Stimulated activated CD8-positive, alpha-beta memory T cell treated with anti-CD3 and anti-CD28 coated beads, Interleukin-4, amount 100 ng/mL, for 4 hours (primary cell): ENCODE measurements at places on chromosomes 12 and 14.

- DNase-seq: no peak
Observed at GRCh38 chr14:33490555-33490954, 460.3 kb downstream of the EGLN3 start.

- DNase-seq: no peak
Observed at GRCh38 chr12:88111074-88111652, 30.7 kb downstream of the CEP290 start.

- no peak for DNase-seq
Observed at GRCh38 chr12:26595806-26596205, 237.2 kb downstream of the ITPR2 start.

DNA sequence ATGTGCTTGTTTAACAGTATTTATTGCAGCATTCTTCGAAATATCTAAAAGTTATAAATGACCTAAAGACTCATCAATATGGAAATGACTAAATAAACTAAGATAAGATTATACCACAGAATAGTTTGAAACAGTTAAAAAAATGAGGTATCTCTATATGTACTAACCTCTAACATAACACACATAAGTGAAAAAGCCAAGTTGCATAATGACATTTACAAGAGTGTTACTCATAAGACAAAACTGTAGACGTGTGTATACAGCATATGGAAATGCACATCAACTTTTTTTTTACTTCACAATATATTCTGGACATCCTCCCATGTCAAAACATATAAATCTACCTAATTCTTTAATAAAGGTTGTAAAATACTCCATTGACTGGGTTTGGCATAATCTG lies 22.8 kb downstream of the CPM start:
- DNase-seq: no peak

GRCh38 chr14:64329149-64329548 lies 35.0 kb upstream of the ESR2 start:
- no peak for DNase-seq

- no peak for DNase-seq
Observed at GRCh38 chr12:75437564-75437963, 43.0 kb upstream of the GLIPR1 start.

GRCh38 chr12:120412421-120412820 lies 25.5 kb upstream of the COX6A1 start:
- DNase-seq: no peak

- no peak for DNase-seq
Observed at GRCh38 chr12:124326871-124327270, 32.0 kb downstream of the RFLNA start.

DNA sequence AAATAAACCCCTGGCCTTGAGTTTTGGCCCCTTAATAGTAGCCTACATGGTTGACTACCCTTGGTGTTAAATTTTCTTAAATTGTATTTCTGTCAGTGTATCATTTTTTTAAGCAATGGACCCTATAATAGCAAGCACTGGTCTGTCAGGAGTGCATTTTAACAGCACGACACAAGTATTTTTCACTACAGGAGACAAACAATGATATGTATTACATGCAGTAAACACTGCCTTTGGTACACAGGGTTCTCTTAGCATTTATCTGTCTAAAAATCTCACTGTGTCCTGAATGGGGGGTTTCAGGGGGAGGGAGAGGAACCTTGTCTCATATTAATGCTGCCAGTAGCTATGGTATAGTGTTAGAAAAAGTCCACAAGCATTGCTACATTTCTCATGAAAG lies 18.4 kb downstream of the LMO3 start:
- no peak for DNase-seq

DNA sequence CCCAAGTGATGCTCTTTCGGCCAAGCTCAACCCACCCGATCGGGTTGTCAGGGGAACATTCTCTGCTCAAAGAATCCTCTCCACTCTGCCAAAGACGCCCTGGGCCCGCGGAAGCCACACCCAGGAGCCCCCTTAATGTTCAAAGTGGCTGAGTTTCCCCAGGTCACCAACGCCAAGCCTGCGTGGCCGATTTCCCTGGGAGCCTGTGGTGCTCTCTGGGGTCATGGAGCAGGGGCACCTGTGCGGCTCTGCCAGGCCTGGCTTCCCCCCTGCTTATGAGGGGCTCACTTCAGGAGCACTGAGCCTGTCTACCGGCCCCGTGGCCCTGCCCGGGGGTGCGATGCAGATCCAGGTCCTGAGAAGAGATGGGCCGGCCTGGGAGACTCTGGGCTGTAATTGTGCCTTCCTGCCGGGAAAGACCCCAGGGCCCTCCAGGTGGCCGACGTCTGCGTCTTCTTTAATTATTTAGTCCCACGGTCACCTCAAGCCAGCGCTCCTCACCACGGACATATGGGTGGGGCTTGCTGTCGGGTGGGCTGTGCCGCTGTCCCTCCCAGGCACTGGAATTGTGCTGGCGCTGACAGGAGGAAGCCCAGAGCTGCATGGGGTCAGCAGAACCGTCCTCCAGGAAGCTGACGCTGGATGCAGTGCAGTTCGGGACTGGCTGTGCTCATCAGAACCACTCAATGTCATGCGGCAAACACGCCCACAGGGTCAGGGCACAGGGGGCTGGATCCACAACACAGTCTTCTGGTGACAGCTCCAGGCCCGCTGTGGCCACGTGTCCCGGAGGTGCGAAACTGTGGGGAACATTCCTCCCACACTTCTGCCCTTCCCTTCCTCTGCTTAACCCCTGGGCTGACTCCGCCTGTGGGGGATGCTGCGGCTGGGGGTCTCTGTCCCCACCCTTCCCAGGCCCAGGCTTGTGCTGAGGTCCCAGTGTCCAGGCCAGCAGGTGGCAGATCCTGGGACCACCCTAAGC lies 267.6 kb upstream of the SFSWAP start:
- DNase-seq: no peak

- DNase-seq: no peak
Observed at GRCh38 chr12:100833282-100833681, 38.7 kb downstream of the ANO4 start.
